A673 (cell line): ENCODE measurements at places on chromosomes 3 and 15. TPM values are rescaled to one million over a fixed set of nuclear protein-coding genes. Genes with fewer than 3 reads are reported as not detected.
A peak's percentile ranks its signal among the peaks of the same experiment; 100 is the strongest.

The ECE2 gene
- not detected in 2 replicates for total RNA-seq

- no peak for DNase-seq
These were observed 23.9 kb downstream of the EIF4E3 start for GRCh38 chr3:71701251-71701762.

The NOP10 gene
- 200 and 208 TPM in 2 replicates for total RNA-seq

- peak; percentile 49 for DNase-seq
These were observed 47.7 kb downstream of the PXYLP1 start for GRCh38 chr3:141279077-141279967.

- DNase-seq, result peak; percentile 77
These were observed 238.7 kb upstream of the HES1 start for GRCh38 chr3:193897288-193897687.

- no peak for DNase-seq
These were observed 62.5 kb upstream of the TLE3 start for GRCh38 chr15:70160267-70160666.
